Left ventricle myocardium inferior (tissue), 1 donor: ENCODE measurements at places on chromosomes 1 and 21. TPM values are rescaled to one million over a fixed set of nuclear protein-coding genes. Genes with fewer than 3 reads are reported as not detected.

Gene ZSWIM5
- total RNA-seq, result 0.93 TPM

Gene KRTAP21-2
- not detected for total RNA-seq

Gene LENEP
- total RNA-seq, result not detected

Gene CCDC27
- 0.08 TPM for total RNA-seq

GRCh38 chr1:156805766-156806511, 10.7 kb downstream of the SH2D2A start:
- peaks cover 3% of the 10 kb centered on the region for H3K36me3 ChIP-seq
- peak overlapping the region; percentile 67 for H3K27ac ChIP-seq
- no peak overlapping the region for H3K4me3 ChIP-seq
- H3K4me1 ChIP-seq, result peaks cover 63% of the 10 kb centered on the region
- H3K27me3 ChIP-seq, result peaks cover 3% of the 10 kb centered on the region

DNA sequence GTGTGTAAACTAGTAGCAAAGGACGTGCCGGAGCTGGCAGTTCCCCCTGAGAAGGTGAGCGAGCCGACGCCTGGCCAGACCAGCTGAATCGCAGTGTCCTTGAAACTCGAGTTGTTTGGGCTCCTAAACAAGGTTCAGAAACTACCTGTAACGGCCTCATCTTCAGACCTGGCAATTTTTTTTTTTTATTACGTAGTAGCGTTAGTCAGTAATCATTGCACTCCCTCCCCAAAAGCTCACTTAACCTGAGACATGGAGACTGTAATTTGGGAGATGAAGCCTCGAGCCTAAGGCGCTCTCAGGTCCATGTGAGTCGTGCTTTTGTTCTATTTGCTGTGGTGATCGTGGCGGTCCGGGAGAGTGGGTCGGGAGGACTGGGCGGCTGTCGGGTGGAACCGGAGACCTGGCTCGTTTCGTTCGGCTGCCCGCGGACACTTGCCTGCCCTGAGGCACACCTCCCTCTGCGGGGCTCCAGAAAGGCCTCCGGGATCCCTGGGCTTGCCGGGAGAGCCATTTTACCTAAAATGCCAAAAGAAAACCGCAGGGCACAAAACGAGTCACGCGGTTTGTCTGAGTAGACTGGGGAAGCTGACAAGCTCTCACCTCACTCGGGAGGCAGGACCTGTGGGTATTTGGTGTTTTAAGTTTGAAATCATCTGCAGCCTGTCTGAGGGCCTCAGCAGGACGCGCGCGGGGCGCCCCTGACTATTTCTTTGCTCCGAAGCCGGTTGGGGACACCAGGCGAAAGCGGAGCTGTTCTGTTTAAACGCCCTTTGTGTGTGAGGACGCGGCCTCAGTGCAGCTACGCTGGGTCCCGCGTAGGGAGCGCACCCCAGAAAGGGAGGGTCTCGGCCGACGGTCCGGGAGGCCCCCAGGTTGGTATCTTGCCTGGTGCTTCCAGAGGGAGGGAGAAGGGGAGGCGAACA, 722 bp downstream of the LHX8 start:
- peaks cover 100% of the 10 kb centered on the region for H3K27me3 ChIP-seq
- H3K36me3 ChIP-seq, result no peaks in the 10 kb centered on the region

DNA sequence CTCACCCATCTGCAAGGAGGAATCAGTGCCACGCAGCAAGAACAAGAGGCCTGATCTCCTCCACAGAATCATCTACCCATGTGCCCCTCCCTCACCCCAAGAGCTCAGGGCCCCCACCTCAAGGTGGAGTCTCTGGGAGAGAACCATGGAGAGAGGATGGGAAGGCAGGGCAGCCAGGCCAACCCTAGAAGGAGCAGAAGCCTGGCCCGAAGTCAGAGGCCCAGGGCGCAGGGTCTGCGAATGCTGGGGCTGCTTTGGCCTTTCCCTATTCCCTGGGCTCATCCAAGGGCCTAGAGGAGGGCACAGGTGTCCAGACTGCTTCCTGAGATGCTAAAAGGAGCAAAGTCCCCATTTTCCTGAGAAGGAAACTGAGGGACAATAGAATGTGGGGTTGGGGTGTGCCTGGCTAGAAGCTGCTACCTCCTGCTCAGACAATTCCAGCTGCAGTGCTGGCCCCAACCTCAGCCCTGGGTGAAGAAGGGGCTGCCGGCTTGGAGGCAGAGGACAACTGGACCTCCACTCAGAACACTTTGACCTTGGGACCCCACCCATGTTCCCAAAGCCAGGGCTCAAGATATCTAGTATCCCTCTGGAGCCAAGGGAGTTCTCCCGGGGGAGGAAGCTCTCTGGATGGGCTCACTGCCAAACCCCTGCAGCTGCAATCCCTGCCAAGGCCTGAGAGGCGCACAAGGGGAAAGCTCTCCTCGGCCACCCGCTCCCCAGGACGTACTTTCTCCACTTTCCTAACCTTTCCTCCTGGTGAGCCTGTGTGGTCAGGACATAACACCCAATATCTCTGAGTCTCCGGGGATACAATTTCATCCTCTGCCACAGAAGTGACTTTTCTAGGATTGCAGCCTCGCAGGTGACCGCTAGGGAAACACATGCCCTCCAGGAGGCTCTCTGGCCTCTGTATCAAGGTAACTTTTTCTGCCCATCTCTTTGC, 16.6 kb upstream of the LEMD1 start:
- H3K27me3 ChIP-seq, result no peaks in the 10 kb centered on the region
- H3K4me1 ChIP-seq, result peaks cover 55% of the 10 kb centered on the region
- DNase-seq, result peak; percentile 86
- no peaks in the 10 kb centered on the region for H3K36me3 ChIP-seq
- peak overlapping the region; percentile 78 for H3K27ac ChIP-seq
- peak overlapping the region; percentile 36 for H3K4me3 ChIP-seq

DNA sequence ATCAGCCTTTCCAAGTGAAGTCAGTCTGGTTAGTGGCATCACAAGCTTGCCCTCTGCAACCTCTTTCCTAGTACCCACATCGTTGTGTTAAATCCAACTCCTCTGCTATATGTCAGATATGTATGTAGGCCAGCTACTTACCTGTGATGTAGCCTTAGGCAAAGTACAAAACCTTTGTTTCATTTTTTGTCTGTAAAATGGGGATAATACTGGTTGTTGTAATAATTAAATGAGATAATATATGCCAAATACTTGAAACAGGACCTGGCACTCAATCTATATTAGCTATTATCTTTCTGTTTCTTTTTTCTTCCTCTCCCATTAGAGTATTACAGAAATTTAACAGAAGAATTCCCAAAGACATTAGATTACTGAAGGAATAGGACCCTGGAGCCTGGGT, 1.2 kb downstream of the PCP4L1 start:
- peaks cover 9% of the 10 kb centered on the region for H3K4me1 ChIP-seq
- H3K27ac ChIP-seq, result no peak overlapping the region
- H3K27me3 ChIP-seq, result peaks cover 67% of the 10 kb centered on the region
- peaks cover 6% of the 10 kb centered on the region for H3K36me3 ChIP-seq
- no peak for DNase-seq
- H3K4me3 ChIP-seq, result no peak overlapping the region

DNA sequence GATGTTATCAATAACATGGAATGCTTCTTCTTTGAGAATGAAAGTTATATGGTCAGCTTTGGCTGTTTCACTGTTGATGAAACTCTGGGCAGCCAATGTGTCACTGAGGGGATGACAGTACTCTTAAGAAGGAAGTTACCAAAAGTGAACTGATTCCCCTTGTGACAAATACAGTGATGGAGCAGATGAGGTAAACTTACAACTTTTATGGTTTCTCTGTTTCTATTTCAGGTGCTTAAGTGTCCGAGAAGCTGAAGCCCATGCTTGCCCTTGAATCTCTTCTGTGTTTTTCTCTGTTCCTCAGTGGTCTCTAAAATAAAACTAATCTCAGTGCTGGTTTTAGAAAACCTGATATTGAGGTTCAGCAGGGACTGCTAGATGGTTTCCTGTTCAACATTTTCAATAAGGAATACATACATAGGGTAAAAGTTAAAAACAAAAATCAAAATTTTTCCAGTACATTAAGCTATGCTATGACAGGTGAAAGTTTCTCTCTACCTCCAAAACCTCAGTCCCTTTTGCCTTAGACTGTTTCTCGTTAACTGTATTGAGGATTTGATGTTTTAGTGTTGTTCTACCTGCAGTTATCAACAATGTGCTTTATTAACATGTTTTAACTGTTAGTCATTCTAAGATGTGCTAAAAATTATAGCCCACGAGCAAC, 454.4 kb upstream of the ADGRL4 start:
- H3K36me3 ChIP-seq, result no peaks in the 10 kb centered on the region
- no peak overlapping the region for H3K4me3 ChIP-seq
- no peak for DNase-seq
- H3K4me1 ChIP-seq, result no peaks in the 10 kb centered on the region
- H3K27me3 ChIP-seq, result no peaks in the 10 kb centered on the region
- no peak overlapping the region for H3K27ac ChIP-seq

DNA sequence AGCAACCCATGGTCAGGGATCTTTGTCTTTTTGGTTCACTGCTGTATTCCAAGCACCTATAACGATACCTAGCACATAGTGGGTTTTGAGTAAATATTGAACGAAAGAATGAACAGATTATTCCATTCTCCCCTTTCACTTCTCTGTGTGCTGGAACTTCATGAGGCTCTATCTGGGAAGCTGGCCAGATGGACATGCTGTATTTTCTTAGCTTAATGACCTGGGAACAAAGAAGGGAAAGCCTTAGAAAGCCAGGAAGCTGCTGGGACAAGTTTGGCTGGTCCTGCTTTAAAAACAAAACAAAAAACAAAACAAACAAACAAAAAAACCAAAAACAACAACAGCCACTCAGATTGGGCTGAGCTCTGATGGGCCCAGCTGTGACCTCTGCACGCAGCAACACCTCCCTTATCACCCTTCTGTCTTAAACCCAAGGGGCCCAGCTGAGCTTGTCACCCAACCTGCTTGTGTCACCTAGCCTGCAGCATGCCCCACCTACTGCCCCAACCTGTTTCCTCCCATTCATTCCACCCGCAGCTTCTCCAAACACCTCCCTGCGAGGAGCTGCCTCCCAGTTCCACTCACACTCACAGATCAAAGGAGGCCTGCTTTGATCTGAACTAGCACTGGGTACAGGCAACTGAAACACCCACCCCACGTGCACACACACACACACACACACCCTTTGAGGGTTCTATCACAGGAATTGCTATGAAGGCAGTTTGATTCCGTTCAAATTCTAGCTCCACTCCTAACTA, 37.1 kb downstream of the SLC30A1 start:
- H3K4me3 ChIP-seq, result no peak overlapping the region
- DNase-seq, result no peak
- peaks cover 25% of the 10 kb centered on the region for H3K4me1 ChIP-seq
- H3K36me3 ChIP-seq, result no peaks in the 10 kb centered on the region
- no peaks in the 10 kb centered on the region for H3K27me3 ChIP-seq
- peak overlapping the region; percentile 56 for H3K27ac ChIP-seq

GRCh38 chr1:166905900-166906299, 29.8 kb upstream of the TADA1 start:
- H3K27ac ChIP-seq, result no peak overlapping the region
- no peak overlapping the region for H3K4me3 ChIP-seq
- peaks cover 9% of the 10 kb centered on the region for H3K4me1 ChIP-seq
- no peaks in the 10 kb centered on the region for H3K36me3 ChIP-seq

DNA sequence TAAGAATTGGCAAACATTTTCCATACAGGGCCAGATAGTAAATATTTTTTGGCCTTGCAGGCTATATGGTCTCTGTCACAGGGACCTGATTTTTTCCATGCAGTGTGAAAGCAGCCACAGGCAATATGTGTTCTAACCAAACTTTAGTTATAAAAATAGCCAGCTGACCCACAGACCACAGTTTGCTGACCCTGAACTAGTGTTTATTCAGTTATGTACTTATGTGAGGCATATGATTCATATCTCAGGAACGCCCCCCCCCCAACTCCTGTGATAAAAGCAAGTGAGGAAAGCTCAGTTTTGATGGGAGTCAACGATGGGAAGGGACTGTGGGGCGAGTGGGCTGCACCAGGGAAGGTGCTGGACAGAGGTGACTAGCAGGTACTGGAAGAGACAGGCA, 80.1 kb downstream of the HMGB4 start:
- no peak for DNase-seq
- no peak overlapping the region for H3K27ac ChIP-seq
- H3K36me3 ChIP-seq, result no peaks in the 10 kb centered on the region
- H3K4me1 ChIP-seq, result no peaks in the 10 kb centered on the region
- peaks cover 12% of the 10 kb centered on the region for H3K27me3 ChIP-seq

DNA sequence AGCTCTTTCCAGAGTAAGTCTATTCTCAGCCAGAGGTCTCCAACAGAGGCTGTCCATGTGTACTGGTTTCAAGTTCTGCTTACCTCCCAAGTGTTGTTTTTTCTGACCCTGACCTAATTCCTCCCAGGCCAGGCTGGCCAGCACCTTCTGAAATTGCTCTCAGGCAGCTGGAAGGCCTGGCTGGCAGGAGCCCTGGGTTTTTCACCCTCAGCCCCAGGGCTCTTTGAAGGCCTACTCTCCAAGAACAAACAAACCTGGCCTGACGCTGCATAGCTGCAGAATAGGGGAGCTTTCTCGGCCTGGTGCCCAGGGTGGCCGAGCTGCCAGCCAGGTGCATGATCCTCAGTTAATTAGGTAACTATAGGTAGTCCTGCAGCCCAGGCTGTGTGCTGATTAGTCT, 147.5 kb downstream of the CACNA1E start:
- H3K36me3 ChIP-seq, result no peaks in the 10 kb centered on the region
- H3K27me3 ChIP-seq, result peaks cover 69% of the 10 kb centered on the region
- no peaks in the 10 kb centered on the region for H3K4me1 ChIP-seq
- H3K4me3 ChIP-seq, result no peak overlapping the region
- no peak overlapping the region for H3K27ac ChIP-seq
- no peak for DNase-seq
